NCI-H2107 (cell line): ENCODE measurements at places on chromosomes 1 and 21.
A peak's percentile ranks its signal among the peaks of the same experiment; 100 is the strongest.

DNA sequence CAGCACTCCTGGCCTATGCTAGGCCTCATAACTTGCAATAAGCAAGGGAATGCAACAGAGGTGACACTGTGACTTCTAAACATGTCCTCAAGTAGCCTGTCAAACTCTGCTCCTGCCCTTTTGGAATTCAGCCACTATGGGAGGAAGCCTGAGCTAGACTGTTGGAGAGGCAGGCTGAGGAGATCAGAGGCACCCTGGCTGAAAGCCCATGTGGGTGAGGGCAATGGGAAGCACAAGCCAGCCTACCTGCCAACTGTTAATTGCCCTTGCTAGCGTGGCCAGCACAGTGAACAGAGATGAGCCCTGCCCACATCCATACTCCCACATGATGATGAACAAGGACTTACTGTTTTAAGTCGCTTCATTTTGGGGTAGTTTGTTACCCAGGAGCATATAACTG lies 17.7 kb downstream of the GNB1 start:
- no peak for DNase-seq

DNA sequence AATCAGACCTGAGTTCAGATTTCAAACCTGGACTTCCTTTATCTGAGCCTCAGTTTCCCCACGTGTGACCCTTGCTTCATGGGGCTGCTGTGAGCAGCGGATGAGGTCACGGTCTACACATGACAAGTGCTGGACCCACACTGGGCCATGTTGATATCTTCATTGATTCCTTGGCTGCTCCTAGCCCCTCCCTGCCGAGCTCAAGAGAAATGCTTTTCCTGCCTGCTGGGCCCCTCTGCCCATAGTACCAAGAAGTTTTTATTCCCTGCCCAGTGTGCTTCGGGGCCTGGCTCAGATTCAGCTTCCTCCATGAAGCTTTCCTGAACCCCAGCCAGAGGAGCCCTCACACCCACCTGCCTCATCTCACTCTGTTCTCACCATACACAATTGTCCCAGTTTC lies 181.6 kb downstream of the PTPRU start:
- DNase-seq = no peak

DNA sequence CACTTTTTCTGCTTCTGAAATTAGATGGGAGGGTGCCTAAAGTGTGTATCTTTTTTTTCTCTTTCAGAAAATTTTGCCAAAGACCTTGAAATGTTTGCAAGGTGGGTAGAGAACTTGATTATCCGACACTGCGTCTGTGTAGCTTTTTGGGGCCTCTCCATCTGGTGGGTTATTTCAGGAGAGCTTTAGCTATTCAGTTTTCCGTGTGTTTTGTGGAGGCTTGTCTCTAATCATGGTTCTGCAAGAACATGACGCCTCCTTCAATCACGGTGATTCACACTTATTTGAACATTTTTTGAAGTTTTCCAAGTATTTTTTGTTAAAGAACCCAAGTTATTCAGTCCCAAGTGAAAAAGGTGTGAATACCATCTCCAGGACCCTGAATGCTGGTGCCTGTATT lies 4.4 kb downstream of the CENPS start:
- no peak for DNase-seq

DNA sequence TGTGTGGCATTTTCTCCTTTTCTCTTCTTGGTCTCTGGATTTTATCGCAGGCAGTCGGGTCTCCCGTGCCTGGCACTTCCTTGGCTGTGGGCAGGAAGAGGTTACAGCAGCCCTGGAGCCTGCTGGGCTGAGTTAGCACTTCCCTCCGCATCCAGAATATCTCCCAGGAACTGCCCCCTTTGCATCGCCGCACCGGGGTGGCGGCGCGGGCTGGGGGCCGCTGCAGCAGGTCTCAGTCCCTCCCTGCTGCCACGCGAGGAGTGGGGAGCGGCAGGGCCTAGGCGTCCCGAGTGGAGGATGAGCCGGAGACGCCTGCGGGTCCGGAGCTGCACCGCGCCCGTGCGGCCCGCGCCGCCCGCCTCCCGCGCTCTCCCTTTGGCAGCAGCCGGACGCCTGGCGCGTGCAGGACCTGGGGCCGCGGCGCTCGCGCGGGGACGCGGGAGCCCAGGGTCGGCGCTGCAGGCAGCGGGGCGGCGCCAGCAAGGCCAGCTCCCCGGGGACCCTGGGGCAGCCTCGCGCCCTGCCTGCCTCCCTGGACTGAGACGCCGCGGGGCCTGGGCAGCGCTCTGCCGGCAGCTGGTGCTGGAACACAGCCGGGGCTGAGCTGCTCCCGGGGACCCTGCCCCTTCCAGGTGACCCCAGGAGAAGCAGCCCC lies 192.8 kb downstream of the PRDM2 start:
- DNase-seq = no peak

GRCh38 chr21:29827236-29827635 lies 112.6 kb downstream of the GRIK1 start:
- DNase-seq = no peak

DNA sequence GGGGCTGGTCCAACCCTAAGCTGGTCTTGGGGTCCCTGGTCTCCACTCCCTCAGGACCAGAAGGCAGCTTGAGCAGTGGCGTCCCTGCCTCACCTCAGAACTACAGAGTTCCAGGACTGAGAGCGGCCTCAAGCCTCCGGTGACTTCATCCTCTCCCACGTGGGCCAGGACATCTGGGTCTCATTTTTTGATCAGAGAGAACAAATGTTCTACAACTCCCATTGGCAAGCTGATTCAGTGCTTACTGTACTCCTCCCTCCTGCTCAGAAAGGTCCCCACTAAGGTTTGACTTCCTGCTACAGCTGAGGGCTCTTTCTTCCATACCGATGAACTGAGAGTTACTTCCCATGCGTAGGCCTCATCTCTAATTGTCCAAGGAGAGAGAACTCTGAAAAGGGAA lies 78.5 kb downstream of the PLXNA2 start:
- no peak for DNase-seq

- no peak for DNase-seq
These were observed 36.8 kb downstream of the DIPK1A start for GRCh38 chr1:92924501-92924900.

DNA sequence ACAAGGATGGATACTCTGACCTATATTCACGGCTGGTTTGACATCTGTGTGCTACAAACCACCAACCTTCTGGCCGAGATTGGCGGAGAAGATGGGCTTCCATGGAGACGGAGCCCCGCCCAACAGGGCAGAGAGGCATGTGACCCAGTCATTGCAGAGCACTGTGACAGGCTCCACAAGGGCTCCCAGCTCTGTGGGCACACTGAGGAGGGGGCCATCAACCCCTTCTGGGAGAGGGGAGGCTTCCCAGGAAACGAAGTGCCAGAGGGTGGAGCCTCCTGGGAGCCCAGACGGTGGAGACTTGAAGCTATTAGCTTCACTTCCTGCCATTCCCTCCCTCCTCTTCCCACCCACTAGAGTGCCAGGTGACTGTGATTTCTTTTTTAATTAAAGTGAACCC lies 71.6 kb upstream of the IFFO2 start:
- DNase-seq = peak; percentile 42

DNA sequence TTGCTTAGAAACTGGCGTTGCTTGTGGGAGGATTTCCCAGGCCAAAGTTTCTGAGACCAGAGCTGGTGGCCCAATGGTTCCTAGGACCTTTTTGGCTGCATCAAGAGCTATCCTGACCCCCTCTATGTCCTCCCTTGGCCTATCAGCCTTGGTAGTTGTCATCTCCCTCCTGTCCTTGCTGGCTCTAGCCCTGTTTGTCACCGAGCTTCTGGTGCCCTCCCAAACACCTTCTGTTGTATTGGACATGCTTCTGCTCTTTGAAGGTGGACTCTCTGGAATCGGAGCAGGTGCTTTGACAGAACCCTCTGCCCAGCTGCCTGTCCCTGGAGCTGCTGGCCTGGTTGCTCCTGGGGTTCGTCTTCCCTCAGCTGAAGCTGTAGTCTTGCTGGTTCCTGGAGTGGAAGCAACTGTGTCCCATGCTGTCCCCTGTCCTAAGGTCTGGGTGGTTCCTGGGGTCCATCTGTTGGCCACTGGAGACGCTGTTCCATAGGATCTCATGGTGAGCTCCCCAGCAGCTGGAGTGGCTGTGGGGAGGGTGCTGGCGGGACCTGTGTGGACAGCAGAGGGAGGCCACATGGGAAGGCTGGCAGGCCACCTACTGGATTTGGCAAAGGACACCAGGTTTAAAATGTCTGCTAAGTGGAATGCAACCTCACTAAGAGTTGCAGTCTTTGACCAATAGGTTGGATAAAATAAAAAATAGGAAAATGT lies 9.4 kb downstream of the FCAMR start:
- no peak for DNase-seq

- DNase-seq = peak; percentile 30
These were observed 9.1 kb upstream of the PCNX2 start for GRCh38 chr1:233304489-233305102.

- DNase-seq = no peak
These were observed 436.8 kb downstream of the KIF26B start for GRCh38 chr1:245591346-245592188.
